Mammary epithelial cell (primary cell): ENCODE measurements at places on chromosomes 5 and 9.

GRCh38 chr9:70177121-70177520 is 81.7 kb upstream of the SMC5 start:
- DNase-seq: peak; percentile 13

DNA sequence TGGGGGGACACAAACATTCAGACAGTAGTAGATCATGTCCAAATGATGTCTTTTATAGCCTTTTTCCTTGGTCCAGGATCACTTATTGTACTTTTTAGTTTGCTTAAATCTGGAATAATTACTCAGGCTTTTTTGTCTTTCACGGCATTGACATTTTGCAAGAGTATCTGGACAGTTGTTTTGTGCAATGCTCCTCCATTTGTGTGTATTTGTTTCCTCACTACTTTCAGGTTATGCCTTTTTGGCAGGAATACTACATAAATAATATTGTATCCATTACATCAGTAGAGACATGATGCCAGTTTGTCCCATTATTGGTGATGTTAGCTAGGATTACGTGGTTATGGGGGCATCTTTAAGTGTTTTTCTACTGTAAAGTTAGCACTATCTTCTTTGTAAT is 238.3 kb downstream of the MAN2A1 start:
- DNase-seq: no peak

GRCh38 chr9:36407122-36407723 is 7.2 kb upstream of the RNF38 start:
- DNase-seq: peak; percentile 60

- no peak for DNase-seq
Observed at GRCh38 chr5:133995341-133995740, 9.4 kb downstream of the VDAC1 start.

GRCh38 chr5:157865781-157866180 is 6.8 kb upstream of the CLINT1 start:
- peak; percentile 14 for DNase-seq

DNA sequence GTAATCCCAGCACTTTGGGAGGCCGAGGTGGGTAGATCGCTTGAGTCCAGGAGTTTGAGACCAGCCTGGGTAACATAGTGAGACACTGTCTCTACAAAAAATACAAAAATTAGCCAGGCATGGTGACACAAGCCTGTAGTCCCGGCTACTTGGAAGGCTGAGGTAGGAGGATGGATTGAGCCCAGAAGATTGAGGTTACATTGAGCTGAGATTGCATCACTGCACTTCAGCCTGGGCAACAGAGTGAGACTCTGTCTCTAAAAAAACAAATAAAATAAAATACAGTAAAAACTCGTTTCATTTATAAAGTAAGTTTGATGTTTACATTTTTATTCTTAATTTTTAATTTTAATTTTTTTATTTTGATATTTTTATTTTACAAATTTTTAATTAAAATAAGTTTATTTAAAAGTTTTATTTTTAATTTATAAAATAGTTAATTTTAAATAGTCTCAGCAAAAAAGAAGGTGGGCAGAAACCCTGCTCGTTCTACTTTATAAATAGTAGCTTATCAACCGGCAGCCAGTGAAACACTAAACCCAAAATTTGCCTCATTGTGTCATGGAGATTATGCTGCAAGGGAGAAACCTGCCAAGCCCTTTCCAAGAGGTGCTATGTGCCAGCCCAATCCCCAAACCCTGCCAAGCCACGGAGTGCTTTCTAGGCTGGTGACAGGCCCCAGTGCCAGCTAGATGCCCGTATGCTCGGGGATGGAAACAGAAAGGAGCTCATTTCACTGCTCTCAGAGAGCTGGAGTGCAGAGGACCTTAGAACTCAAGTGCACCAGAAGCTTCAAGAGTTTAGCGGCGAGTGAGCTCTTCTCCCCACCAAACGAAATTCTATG is 38.9 kb downstream of the SERINC5 start:
- DNase-seq: no peak

DNA sequence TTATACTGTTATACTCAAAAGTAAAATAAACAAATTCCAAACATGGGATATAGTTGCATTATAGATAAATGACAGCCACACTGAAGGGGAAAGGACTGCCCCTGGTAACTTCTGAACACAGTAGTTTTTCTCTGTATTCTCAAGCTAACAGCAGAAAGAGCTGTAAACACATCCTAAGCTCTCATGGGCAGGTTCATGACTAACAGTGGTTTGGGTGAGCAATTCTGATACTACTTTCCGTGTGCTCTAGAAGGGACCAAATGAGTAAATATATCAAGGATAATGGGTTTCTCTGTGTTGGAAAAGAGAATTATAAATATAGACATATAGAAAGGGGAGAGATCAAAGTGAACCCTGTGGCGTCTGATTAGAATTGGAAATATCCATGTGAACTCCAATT is 2.2 kb upstream of the LCN6 start:
- DNase-seq: peak; percentile 75
